ENCODE measurements at places on chromosomes 13 and 19. TPM values are rescaled to one million over a fixed set of nuclear protein-coding genes. Genes with fewer than 3 reads are reported as not detected.

Gene MAP2K7
- 11.6 TPM for total RNA-seq

Gene GPR32
- total RNA-seq: not detected

Gene SPINT2
- total RNA-seq: 5.9 TPM

Gene DACH1
- 0.74 TPM for total RNA-seq

Gene NXNL1
- not detected for total RNA-seq

Gene ZNF583
- total RNA-seq: 6.3 TPM

Gene CBLC
- 0.07 TPM for total RNA-seq

Gene LRRC4B
- not detected for total RNA-seq

- no peak for DNase-seq
Measured at GRCh38 chr19:5447700-5448311, 7.4 kb upstream of the ZNRF4 start.

GRCh38 chr13:77374339-77374738, 47.4 kb upstream of the MYCBP2 start:
- DNase-seq: no peak

DNA sequence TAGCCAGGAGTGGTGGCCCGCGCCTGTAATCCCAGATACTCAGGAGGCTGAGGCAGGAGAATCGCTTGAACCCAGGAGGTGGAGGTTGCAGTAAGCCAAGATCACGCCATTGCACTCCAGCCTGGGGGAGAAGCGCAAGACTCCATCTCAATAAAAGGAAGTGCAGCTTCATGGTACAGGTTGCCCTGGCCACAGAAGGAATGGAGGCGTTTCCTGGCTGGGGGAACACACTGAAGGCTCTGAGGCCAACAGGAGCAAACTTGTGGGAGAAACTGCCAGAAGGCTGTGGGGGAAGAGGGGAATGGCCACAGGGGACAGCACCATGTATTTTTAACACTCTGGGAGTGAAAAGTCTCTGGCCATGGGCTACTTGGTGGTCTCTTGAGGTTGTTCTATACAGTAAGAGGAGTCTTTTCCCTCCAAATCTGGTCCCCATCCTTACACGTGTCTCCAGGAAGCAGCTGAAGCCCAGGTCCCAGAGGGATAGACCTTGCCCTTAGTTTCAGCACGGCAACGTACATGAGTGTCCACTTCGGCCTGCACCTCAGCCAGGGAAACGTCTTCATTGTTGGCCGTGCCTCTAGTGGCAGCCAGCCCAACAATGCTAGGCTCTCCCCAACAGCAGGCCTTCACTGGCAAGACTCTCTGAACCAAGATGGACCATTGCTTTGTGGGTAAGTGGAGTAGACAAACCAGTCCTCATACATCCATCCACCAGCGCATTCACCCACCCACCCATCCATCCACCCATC, 7.4 kb downstream of the MICOS13 start:
- DNase-seq: no peak

DNA sequence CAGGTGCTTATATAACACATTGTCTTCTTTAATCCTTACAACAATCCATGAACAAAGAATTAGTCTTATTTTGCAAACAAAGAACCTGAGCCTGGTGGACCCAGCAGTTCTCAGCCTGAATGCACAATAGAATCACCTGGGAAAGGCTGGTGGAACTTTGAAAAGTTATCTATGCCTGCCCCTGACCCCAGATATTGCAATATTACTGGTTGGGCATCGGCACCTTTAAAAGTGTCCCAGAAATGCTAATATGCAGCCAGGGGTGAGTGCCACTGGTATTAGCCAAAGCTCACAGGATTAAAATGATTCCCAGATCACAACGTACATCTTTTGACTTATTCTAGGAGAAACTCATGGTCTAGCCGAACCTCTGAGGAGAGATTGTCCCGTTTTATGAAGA, 268.8 kb downstream of the KLF5 start:
- DNase-seq: no peak

DNA sequence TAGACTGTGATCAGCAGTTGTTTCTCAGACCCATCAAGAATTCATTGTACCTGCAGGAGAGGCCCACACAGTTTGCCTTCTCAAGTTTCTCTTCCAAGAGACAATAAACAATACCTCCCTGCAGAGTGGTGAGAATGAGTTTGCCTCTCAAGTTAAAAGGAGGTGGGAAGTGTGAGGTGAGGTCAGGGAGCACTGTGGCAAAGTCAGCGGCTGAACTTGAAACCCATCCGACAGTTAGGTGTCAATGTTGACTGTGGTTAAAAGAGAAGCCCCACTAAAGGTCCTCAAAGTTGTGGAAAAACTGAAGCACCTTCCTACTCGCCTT, 72.9 kb upstream of the TSC22D1 start:
- DNase-seq: no peak

DNA sequence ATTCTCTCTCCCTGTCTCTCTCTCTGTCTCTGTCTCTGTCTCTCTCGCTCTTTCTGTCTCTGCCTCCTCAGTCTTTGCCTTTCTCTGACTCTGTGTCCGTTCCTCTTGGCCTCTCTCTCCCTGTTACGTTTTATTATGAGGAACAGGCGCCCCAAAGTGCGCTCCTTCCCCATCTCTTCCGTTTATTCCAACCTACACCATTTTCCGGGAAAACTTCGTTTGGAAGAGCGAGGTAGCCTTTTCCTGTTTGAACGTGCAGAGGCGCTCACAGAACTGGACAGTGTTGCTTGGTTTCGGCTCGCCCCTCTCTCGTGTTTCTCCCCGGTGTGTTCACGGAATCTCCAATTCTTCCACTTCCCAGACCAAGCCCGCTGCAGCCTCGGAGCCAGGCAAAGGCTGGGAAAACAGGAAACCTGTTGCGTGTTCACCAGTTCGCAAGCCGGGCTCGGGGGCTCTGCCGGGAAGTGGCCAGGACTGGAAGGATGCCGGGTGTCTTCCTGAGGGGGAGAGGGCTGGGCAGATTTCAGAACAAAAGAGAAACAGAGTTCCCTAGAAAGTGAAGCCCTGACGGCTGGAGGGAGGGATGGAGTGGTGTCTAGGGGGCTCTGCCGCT, 605 bp downstream of the TMEM255B start:
- DNase-seq: peak; percentile 53

DNA sequence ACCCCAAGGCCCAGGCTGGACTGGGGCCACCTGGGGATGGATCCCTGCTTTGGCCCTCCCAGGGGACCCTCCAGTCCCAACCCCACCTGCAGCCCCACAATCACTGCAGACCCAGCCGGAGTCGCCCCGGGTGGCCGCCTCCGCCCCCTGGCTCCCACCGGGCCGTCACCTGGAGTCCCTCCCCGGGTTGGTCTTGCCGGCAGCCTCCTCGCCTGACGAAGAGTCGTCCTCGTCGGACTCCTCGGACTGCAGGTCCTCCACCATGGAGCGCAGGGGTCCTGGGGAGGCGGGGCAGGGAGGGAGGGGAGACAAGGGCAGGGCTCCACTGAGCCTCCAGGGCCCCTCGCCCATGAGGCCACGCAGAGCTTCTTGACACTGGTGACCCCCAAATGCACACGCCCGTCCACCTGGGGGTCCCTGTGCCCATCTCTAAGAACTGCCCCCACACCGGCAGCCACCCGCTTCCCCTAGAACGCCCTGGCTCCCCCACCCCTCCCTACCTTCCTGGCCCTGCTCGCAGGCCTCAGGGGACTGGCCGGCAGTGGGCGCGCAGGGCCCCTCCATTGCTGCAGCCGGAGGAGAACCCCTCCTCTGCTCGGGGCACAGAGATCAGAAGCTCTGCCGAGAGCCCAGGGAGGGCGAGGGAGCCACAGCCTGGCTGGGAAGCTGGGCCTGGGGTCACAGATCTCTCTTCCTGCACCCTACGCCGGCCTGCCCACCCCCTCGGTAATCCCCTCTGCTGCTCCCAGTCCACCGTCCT, 63.4 kb downstream of the MLLT1 start:
- DNase-seq: no peak

DNA sequence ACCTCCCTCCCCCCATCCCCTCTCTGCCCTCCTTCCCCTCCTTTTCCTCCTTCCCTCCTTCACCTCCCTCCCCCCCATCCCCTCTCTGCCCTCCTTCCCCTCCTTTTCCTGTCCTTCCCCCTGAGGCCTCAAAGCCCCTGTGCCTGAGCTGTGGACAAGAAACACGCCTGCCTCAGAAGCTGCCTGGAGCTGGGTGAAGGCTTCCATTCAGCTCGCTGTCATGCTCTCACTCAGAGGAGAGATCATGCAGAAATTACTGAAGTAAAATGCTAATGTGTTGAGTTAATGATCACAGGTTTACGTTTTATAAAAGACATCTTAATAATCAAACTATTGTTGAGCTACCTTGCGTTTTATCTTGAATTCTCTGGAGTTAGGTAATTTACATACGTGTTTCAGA, 114.5 kb downstream of the ATP11A start:
- DNase-seq: no peak

DNA sequence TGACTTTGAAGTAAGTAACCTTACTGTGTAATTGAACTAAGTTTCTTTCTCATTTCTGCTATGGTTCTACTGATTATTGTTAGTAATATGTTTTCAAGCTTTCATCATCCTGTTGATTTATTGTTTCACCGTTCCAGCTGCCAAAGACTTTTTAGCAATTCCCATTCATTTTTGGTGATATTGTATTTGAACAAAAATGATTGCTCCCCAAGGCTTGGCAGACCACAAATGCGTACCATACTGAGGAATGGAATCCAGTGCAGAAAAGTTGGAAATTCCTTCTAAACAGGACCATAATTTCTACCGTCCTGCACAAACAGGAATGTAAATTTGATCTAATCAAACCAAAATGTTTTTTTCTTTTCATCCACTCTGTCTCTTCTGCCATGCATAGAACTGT, 10.7 kb downstream of the EPSTI1 start:
- no peak for DNase-seq

DNA sequence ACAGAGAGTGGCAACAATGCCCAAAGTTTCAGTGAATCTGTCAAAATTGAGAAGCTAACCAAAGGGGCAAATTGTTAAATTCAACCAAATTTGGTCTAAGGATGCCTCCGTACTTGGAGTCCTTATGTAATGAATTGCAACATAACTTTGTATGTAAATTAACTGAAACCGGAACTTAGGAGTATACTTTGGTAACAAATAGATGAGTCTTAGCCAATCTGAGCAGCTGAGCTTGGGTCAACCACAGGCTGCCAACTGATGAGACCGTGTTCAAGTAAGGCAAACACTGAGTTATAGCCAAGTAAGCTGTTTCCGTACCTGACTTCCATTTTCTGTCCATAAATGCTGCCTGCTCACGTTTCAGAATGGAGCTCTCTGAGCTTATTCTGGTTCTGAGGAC, 5.3 kb downstream of the VWA8 start:
- no peak for DNase-seq

GRCh38 chr13:75025956-75026355, 456.0 kb downstream of the TBC1D4 start:
- no peak for DNase-seq

DNA sequence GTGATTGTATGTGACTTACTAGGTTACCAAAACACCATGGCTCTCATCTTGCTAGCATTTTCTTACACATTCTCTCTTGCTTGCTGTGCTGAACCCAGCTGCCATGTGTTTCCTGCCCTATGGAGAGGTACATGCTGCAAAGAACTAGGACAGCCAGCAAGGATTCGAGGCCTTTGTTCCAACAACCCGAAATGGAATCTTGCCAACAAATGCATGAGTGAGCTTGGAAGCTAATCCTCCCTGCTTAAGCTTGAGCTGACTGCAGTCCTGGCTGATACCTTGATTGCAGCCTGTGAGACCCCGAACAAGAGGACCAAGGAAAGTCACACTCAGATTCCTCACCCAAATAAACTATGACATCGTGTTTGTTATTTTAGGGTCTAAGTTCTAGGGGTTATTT, 651.2 kb downstream of the SLITRK6 start:
- DNase-seq: no peak

DNA sequence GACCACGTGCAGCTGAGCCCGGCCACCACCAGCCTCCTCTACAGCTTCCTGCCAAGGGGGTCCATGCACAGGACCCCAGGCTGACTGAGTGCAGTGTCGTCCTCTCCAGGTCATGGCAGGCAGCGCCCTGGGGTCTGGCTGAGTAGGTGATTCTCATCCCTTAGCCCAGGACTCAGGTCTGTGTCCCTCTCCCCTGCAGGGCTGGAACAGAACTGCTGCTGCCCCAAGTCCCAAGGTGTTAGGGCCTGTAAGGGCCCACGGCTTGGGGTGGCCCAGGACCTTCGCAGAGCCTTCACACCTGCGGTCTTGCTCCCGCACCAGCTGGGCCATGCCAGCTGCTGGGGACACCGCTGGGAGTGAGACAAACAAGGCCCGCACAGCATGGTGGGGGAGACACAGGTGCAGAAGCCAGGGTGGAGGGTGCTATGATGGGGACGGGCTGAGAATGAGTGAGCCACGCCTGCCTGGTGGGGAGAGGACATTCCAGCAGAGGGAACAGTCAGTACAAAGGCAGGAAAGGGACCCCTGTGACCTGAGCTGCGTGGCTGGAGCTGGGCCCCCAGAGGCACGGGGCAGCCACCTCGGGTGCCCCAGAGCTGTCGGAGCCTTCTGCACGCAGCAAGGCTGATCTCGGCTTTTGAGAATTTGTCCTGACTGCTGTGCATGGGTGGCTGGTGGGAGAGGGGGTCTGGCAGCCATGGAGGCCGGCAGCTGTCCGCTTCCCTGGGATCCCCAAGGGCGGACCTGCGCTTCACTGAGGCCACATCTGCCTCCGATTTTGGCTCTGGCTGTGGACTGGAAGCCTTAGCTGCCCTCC, 11.9 kb downstream of the PLEKHF1 start:
- no peak for DNase-seq

DNA sequence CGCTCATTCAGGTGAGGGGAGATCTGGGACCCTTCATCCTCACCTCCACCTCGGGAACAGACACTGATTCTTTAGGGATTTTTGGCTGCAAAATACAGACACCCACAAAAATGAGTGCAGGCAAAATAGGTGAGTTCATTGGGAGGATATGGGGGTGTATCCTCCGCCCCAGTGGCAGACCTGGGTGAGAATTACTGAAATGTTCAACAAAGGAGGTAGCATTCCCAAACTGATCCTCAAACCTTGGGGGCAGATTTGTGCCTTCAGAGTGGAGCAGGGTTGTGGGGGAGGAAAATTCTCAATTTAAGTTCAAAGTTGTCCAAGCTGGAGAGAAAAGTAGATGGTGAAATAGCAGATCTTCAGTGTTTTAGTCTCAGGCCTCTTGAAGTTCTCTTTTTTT, 31.3 kb upstream of the SIN3B start:
- DNase-seq: no peak

GRCh38 chr19:46552891-46553290, 48.2 kb upstream of the CALM3 start:
- no peak for DNase-seq

DNA sequence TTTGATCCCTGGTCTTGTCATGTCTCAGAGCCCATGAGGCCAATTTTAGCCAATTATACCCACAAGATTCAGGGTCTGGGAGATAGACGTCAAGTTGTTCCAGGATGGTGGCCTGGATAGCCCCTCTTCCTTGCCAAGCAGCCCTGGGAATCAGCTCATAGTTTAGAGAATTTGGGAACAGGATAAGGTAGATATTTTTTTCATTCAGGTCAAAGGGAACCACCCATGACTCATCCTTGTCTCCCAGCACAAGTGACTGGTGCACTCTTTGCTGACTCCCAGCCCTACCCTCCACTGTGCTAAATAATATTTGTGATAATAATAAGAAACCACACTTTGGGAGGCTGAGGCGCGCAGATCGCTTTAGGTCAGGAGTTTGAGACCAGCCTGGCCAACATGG, 17.1 kb upstream of the S1PR4 start:
- no peak for DNase-seq

- DNase-seq: no peak
Measured at GRCh38 chr13:78046331-78046730, 127.7 kb upstream of the EDNRB start.
